ENCODE measurements at places on chromosomes 12 and 14. TPM values are rescaled to one million over a fixed set of nuclear protein-coding genes. Genes with fewer than 3 reads are reported as not detected.

DNA sequence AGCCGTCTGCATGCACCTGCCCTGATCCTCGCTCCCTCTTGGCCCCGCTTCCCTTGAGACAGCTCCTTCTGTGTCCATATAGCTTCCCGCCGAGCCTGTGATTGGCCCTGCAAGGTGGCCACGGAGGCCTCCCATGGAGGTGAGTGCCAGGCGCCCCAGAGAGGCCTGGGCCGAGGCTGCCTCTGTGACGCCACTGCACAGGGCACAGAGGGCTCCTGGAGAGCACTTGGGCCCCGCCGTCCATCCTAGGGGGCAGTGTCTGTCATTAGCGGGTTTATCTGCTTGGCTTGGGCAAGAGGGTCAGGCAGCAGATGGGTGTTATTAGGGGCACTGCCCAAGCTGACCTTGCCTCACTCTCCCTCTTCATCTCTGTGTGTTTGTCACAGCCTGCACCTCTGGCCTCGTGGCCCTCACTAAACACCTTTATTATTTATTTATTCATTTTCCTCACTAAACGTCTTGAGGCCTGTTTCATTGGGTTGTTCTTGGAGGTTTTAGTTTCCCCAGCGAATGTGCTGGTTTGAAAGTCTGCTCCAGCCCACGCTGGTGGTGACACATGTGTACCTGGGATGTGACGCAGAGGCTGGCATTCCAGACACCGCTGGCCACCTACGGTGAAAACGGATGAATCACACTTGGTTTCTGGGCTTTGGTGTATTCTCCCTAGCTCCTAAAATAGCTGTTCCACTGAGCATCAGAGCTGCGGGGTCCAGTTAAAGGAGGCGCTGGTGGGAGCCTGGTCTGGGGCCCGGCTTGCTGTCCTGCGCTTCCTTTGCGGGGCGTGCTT is 5.9 kb downstream of the ZFYVE21 start:
- DNase-seq: no peak

GRCh38 chr14:99706107-99706900 is 22.2 kb downstream of the CYP46A1 start:
- no peak for DNase-seq

DNA sequence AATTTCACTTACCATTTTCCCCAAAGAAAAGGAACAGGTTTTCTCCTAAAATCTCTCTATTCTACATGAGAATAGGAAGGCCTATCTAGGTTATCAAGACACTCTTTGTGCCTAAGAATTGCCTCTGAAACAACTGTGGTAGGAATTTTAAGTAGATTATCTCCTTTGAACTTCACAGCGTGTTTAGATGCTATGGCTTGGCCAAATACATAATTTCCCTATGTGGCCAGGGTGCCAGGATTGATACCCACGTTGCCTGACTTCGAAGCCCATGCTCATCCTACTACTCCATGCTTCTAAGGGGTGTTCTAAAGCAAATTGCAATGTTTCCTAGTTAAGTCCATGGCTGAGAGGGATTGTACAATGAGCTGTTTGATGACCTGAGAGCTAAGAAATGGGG is 241.5 kb upstream of the FBXO33 start:
- DNase-seq: no peak

- DNase-seq: peak; percentile 16
These were observed 82.2 kb downstream of the ADCK1 start for GRCh38 chr14:77882098-77882497.

- DNase-seq: peak; percentile 83
These were observed 21.3 kb upstream of the CD27 start for GRCh38 chr12:6423267-6424007.

The KRT77 gene
- not detected for polyA plus RNA-seq

DNA sequence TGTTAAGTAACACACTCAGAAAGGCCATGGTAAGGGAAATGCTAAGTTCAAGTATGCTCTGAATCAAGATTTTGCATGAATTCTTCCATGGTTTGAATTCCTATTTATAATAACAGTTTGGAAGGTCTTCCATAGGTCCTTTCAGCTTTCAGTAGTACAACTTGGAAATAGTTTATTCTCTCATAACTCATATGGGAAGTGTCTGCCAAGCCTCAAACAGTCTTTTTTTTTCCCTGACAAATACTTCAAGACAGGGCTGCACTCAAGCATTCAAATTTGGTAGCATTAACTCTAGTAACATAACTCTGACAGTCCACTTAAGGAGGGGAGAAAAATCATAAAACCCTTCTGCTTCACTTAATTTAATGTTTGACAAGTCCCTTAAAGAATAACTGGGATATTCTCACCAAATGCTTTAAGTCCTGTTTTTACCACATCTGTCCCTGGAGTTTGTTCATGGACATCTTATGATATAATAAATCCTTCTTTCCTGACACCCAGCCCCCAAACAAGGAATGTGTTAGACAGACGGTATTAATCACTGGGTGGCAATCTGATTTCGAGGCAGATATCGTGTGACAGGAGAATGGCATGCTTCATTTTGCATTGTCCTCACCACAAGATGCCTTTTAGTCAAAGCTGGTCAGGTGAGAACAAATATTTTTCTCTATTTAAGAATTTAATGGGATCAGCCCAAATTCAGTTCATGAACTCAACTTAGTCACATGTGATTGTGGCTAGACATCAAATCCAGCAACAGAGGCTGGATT is 165.7 kb downstream of the BMP4 start:
- DNase-seq: no peak

The TMEM52B gene
- polyA plus RNA-seq: 174 TPM

- DNase-seq: no peak
These were observed 38.0 kb downstream of the CCDC60 start for GRCh38 chr12:119372540-119372939.

GRCh38 chr12:113022563-113023297 is 33.8 kb upstream of the DTX1 start:
- DNase-seq: no peak

The PRR13 gene
- 217 TPM for polyA plus RNA-seq

- DNase-seq: peak; percentile 22
These were observed 25.0 kb upstream of the HSPB8 start for GRCh38 chr12:119153477-119154434.

The STRN3 gene
- 39.8 TPM for polyA plus RNA-seq

The HPD gene
- polyA plus RNA-seq: 5.3 TPM

The PTPRB gene
- 23.2 TPM for polyA plus RNA-seq

- no peak for DNase-seq
These were observed 752 bp downstream of the DACT1 start for GRCh38 chr14:58638231-58639197.

DNA sequence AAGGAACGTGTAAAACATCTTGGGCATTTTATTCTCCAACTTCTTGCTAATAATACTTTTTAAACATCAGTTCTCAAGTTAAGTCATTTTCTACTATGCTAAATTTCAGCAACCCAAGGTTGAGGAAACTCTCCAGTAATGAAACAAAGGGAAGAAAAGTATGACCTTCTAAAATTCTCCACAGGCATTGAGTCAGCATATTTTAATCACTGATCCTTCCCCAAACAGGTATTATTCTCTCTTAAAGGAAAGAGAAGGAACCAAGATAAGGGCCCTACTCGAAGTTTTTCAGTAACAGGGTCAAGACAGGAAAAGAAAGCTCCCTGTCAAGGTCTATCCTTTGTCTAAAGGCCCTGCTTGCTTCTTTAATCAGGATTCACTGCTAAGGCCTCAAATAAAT is 3.0 kb downstream of the KICS2 start:
- DNase-seq: no peak

The KRT5 gene
- polyA plus RNA-seq: 0.28 TPM

DNA sequence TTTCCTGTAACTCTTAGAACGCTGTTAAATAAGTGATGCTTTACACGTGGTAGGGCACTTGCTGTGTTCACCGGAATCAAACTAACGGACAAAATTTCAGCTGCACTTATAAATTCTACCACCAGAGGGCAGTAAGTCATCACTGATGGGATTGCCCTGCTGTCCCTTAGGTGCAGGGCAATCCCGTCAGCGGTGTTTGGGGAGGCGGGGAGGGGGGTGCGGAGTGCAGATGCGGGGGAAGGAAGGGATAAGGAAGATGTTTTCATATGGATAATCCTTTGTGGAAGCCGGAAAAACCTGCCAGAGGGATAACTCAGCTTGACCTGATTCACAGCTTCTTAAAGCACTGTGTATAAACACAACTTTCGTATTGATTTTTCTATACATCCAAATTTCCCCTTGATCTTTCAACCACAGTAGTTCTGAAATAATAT is 21.7 kb upstream of the SLC10A1 start:
- DNase-seq: peak; percentile 61

GRCh38 chr12:65937806-65938205 is 113.5 kb downstream of the HMGA2 start:
- DNase-seq: no peak

DNA sequence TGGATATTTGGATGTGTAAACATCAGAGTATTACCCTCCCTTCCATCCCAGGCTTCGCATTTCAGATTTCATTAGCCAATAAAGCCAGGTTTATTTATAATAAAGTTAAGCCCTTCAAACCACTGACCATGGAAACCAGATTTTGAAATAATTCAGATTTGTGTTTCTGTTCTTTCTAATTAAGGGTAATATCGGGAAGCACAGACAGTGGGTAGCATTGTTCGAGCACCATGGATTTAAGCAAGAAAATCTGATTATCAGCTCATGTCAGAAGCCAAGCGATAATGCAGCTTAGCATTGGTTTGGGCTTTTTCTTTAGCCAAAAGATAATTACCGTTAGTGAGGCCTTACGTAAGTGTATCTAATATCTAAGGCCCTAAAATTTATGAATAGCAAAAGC is 116.1 kb downstream of the C12orf42 start:
- no peak for DNase-seq

The KRT78 gene
- polyA plus RNA-seq: not detected

The C12orf54 gene
- polyA plus RNA-seq: 0.49 TPM

DNA sequence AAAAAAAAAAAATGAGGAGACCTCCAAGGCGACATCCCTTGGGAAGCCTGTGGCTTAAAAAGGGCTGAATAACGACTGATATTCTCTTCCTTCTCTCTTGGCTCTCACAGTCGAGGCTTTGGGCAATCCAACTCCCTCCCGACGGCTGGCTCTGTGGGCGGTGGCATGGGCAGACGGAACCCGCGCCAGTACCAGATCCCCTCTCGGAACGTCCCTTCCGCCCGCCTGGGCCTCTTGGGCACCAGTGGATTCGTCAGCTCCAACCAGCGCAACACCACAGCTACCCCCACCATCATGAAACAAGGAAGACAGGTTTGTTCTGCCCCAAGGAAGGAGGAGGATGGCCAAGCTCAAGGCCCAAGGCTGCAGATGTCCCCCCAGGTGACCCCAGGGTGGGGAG is 127.8 kb downstream of the GCH1 start:
- DNase-seq: no peak

DNA sequence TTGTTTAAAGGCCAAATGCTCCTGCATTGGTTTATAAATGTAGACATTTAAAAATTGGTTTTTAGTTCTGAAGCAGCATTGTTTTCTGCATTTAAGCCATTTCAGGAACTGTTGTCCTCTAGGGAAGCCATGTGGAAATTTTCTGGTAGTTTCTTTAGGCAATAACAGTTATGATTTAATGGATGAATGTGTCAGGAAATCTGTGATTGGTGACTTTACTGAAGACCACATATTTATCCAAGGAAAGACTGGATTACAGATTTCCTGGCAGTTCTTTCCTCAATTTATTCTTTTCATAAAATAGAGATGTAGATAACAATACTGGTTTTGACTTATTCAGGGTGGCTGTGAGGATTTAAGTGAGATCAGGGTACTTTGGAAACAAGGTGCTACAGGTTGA is 27.6 kb downstream of the TBC1D15 start:
- no peak for DNase-seq

- no peak for DNase-seq
These were observed 313.0 kb upstream of the RTL1 start for GRCh38 chr14:101216366-101217079.

DNA sequence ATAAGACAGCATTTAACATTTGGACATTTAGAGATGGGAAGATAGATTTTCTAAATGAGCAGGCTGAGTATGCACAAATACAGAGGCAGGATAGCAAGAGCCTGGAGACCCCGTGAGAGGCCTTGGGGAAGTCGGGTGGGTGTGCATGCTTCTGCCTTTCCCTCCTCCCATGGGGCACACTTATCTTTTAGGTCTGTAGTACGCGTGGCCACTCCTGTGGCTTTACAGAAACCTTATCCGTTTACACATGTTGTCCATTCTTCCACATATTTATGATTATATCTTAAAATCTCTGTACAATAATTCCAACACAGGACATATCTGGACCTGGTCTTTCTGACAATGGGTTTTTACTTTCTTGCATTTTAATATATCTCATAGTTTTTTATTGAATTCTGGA is 33.6 kb downstream of the GYS2 start:
- no peak for DNase-seq

DNA sequence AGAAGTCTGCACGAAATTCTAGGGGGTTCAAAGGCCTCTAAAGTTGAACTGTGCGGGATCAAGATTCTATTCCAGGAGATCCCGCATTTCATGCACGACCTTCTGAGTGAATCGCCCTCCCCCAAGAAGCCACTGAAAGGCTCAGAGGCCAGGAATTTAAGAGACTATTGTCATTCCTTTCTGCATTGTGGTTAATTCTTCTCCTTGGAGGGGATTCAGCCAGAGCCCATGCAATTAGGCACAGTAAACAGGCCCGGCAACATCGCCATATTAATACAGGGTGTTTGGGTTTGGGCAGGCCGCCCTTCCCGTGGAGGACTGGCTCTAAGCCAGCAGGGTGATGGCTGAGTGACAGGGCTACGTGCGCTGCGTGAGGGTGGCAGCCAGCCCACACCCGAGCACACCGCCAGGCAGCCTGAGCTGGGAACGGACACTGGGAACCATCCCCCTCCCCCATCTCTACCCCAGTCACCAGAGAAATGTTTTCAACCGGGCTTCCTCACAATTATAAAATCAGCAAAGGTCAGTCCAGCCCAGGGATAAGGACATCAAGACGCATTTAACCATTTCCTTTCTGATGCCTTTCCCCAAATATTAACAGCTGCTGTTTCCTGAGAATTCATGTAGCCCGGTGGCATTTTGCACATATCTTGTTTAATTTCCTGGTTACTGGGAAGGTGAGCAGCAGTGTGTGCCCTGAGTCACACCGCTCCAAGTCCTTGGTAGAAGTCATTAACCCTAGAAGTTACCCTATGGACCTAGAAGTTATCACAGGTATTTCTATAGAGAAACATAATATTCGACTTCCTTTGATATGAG is 12.5 kb downstream of the EGLN3 start:
- no peak for DNase-seq

DNA sequence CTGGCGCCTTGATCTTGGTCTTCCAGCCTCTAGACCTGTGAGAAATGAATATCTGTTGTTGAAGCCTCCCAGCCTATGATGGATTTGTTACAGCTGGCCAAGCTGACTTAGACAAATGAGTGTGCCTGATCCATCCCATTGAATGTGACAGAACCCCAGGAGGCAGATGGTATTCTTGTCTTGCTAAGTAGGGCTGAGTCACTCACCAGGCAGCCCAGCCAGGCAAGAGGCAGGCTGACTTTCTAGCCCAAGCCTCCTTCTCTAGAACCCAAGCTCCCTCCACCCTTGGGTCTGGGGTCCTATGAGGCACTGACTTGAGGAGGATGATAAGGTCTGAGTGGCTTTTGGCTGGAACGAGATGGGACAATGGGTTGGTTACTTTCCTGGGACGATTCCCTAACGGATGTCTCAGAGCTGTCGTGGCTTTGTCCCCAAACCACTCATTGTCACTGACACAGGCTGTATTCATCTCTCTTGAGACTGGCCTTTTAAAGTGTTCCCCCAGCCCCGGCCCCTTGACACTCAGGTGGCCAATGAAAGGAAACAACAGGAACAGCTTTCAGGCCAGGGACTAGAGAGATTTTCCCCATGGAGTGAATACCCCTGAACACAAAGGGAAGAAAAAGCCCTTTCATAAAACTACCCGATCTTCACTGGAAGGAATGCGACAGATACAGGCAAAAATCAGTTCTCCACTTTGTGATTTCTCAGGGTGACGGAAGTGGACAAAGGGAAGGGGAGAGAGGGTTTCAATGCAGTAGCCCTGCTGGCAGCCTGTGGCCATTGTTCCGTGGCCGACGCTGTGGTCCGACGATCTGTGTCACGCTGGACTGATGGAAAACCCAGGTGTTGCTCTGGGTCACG is 264.2 kb downstream of the AACS start:
- DNase-seq: no peak

Data from right renal pelvis (tissue), 4 donors.